GOT3 (cell line): ENCODE measurements at places on chromosomes 2 and 18.

GRCh38 chr2:68715353-68716041 is 19.1 kb upstream of the ARHGAP25 start:
- DNase-seq, result no peak

DNA sequence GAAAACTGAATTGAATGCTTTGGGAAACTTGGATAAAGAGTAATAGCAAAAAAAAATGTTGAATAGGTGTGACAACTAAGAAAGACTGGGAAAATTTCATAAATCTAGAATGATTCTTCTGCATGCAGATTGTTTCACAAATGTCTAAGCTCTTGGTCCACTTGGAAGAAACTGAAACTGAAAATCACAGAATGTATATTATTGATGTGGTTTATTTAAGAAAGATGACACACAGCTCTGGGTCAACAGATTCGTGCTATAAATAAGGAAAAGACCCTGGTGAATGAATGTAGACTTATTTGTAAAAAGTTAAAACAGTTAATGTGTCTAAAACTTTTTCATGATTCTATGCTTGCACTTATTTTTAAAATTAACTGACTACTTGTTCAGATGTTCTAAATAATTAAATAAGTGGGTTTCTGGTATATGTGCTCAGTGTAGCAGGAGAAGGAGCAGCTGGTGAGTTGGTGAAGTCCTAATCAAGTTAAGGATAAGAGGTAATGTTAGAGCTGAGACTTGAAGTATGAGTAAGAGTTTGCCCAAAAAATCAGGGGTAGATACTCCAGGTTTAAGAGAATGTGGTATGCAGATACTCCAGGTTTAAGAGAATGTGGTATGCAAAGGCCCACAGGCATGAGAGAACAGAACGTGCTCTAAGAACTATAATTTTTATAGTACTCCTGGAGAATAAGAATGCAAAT is 24.5 kb downstream of the UGP2 start:
- no peak for DNase-seq

DNA sequence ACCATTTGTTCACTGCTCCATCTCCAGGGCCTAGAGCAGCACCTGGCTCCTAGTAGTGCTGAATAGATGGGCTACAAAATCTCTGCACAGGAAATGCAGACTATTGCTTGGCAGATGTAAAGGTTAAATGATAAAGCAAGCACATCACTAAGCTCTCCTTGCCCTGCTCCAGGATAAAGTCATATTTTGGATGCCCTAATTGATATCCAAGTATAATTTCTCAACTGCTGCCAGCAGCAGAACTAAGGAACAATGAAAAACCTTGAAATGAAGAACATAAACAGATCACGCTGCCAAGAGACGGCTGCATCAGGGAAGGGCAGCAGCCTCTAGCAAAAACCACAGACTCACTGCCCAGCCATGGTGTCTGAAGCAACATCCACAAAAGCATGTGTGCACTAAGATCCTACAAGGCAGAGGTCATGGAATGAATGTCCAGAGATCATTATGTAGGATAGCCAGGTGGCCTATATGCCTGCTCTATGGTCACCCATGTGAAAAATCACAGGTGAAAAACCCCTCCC is 134.7 kb downstream of the TMEM163 start:
- no peak for DNase-seq

- no peak for DNase-seq
Measured at GRCh38 chr2:59096973-59097372, 855.8 kb upstream of the FANCL start.

GRCh38 chr2:236866542-236867340 is 218.9 kb upstream of the COPS8 start:
- no peak for DNase-seq

DNA sequence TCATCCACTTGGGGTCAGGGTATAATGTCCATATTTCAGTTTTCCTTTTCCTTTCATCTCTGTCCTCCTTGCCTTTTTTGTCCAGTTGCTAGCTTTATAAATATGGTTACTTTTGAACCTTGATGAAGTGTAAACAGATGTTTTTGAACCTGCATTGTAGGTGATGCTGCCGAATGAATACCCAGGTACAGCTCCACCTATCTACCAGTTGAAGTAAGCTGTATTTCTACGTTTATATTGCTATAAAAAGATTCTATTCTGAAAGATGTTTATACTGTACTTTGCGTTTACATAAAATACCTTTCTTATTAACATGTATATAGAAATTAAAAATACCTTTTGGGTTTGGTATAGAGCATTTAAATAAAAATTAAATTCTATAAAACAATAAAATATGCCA is 2.2 kb downstream of the IMPACT start:
- no peak for DNase-seq

- DNase-seq, result no peak
Measured at GRCh38 chr2:223901854-223902253, 43.3 kb downstream of the WDFY1 start.

- DNase-seq, result no peak
Measured at GRCh38 chr2:120531365-120531764, 185.4 kb downstream of the INHBB start.

GRCh38 chr2:142681952-142682351 is 195.5 kb upstream of the KYNU start:
- no peak for DNase-seq

- no peak for DNase-seq
Measured at GRCh38 chr2:44245083-44245861, 30.0 kb upstream of the SLC3A1 start.

GRCh38 chr2:163389838-163390237 is 346.0 kb downstream of the FIGN start:
- no peak for DNase-seq

DNA sequence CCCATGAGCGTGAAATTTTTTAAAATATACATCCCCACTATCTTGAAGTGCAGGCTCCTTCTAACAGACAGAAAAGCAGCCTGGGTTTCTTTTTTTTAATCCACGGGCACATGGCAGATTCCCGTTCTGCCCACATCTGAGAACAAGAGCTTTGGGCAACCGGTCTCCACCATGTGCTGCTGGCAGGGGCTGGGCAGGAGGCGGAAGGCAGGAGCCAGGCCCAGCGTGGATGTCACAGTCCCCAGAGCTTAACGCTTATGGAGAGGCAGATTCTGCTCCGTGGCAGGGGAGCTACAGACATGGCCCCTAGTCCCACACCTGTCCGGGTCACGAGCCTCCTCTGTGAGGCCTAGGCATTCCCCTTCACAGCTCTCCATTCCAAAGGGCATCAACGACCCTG is 503.0 kb upstream of the MYT1L start:
- no peak for DNase-seq

DNA sequence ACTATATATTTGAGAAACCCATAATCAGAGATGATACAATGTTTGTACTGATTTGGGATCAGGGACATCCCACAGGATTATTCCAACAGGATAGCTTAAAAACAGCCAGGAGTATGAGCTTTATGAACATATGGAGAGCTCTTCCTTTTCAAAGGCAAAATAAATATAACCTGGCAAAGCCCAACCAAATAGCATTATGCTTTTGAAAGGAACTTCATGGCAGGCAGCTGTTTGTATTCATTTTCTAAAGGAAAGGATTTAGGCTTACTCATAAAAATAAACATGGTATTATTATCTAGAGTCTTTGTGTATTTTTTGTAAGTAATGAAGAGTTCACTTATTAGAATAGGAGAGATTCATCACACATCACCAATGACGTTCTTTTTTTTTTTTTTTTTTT is 44.4 kb downstream of the CCDC195 start:
- DNase-seq, result no peak

DNA sequence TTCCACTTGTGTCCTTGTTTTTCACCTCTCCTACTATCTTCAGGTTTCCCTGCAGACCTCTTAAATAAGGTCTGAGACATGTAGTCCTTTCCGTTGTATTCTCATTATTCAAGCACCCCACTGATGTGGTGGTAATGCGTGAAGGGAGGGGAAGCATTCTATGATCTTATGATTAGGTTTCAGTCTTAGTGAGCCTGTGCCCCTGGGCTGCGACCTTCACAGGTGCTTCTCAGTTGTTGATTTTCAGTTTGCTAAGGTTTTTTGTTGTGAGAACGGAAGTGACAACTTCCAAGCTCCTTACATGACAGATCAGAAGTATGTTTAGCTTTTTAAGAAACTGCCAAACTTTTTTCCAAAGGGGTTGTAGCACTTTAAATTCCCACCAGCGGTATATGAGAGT is 41.3 kb downstream of the VPS54 start:
- DNase-seq, result no peak

DNA sequence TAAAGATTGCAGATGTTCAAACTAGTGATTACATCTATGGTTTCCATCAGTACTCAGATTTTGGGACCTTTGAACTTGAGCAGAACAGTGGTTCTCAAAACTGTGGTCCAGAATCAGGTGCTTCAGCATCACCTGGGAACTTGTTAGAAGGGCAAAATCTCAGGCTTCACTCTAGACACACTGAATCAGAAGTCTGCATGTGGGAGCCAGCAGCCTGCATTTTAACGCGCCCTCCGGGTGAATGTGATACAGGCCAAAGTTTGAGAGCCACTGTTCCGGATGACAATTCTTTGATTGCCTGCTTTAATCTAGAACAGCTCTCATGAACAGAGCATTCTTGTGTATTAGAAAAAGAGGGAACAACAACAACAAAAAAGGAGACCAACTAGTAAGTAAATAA is 261.7 kb downstream of the GPD2 start:
- DNase-seq, result no peak

GRCh38 chr2:43412114-43412753 is 183.6 kb downstream of the THADA start:
- DNase-seq, result no peak

- no peak for DNase-seq
Measured at GRCh38 chr2:68832233-68832869, 38.8 kb downstream of the BMP10 start.

DNA sequence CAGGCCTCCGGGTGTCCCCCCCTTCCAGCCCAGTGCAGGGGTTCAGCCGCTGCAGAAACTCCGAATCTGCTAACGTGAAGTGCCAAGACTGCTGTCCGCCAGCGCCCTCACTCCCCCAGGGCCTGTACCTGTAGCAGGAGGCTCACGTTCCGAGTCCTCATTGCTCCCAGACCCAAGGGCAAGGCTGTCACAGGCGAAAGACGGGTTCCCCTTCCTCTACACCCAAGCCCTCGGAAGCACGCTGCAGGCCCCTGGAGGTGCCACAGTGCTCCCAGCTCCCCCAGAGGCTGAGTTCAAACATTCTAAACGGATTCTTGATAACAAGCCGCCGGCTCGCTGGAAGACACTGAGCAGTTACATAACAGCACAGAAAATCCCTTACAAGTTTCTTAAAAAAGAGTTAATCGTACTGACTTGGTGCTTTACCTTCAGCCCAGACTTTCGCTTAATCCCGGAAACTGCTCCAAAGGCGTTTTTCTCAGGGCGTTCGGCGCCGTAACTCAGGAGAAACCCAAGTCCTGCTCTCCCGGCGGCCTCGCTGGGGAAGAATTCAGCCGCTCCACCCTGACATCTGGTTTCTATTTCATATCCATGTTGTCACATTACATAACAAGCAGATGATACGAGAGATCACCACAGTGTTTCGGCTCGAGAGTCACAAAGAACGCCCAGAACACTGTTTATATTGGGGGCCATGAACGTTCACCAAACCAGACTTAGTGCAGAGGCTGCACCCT is 92.0 kb downstream of the HDAC4 start:
- DNase-seq, result no peak

DNA sequence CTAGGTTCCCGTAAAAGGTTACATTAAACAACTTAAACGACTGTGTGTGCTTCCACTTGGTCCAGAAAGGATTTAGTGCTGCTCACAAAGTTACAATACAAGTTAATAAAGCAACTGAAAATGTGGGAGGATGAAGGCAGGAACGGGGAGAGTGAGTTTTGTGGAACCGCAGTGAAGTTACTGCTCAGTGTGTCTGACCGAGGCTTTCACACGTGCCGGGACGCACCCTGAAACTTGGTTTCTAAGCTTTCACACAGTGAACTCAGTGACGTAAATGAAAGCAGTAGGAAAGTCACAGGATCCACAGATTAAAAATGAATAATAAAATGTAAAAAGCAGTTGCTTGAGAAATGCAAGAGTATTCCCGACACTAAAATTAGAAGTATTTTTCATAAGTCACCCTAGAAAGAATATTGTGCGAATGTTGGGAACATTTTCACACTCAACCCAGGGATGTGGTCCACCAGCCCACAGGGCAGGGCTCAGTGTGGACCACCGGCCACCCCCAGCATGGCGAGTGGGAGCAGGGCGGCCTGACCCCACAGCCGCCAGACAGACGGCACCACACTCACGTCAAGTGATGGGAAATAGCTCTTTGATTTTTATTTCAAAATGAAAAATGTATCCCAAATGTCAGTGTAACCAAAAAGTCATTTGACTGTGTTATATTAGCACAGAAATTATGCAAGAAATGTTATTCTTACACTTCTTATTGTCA is 32.6 kb upstream of the CHMP1B start:
- no peak for DNase-seq

- DNase-seq, result no peak
Measured at GRCh38 chr2:186664385-186665043, 29.3 kb upstream of the FAM171B start.

DNA sequence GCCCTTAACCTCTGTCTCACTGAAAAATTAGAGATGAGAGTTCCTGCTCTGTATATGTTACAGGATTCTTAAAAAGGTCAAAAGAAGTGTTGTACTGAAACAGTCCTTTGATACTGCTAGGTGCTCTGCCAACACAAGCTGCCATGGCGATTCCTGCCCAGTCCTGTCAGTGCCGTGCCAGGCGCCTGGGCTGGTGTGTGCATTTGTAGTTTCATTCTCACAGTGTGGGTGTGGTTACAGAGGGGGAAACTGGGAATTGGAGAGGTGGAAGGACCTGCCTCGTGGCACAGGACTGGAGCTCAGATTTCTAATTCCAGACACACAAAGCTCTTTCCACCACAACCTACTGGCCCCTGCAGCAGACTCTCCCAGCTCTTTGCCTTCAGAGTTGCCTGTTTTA is 122.3 kb upstream of the RAB6C start:
- DNase-seq, result no peak

DNA sequence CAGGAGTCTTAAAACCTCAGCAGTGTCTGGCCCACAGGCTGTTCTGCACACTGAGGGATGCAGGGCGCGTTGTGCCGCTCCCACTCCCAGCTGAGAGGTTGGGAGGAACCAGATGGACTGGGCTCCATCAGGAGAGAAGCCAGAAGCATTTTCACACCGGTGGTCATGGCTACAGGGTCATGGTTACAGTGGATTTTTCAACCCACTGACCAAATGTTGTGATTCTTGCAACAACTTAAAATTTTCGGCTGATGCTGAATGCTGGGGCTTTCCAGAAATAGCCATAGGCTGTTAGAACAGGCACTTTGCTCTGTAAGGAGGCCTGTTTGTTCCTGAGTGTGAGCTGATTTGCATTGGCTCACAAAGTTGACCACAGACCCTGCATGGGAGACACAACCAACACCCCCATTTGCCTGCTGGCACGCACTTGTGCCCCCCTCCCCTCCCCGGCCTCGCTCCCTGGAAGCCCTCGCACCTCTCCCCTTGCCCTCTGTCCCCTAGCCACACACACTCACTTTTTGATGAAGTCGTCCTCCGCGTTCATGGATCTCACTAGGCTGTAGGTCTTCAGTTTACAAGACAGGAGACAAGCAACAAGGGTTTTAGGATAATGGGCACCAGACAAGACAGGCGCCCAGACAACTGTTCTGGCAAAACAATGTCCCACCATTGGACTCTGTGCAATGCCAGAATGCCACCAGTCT is 3.4 kb downstream of the LPIN1 start:
- no peak for DNase-seq

- DNase-seq, result no peak
Measured at GRCh38 chr18:7470101-7470500, 97.0 kb upstream of the PTPRM start.
